ENCODE measurements at places on chromosomes 6 and 20.

DNA sequence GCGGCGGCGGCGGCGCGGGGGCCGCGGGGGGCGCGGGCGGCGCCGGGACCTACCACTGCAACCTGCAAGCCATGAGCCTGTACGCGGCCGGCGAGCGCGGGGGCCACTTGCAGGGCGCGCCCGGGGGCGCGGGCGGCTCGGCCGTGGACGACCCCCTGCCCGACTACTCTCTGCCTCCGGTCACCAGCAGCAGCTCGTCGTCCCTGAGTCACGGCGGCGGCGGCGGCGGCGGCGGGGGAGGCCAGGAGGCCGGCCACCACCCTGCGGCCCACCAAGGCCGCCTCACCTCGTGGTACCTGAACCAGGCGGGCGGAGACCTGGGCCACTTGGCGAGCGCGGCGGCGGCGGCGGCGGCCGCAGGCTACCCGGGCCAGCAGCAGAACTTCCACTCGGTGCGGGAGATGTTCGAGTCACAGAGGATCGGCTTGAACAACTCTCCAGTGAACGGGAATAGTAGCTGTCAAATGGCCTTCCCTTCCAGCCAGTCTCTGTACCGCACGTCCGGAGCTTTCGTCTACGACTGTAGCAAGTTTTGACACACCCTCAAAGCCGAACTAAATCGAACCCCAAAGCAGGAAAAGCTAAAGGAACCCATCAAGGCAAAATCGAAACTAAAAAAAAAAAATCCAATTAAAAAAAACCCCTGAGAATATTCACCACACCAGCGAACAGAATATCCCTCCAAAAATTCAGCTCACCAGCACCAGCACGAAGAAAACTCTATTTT, 2.0 kb downstream of the FOXC1 start:
- DNase-seq, result no peak

- DNase-seq, result no peak
Measured at GRCh38 chr20:10547276-10548114, 112.4 kb downstream of the SLX4IP start.

GRCh38 chr6:38413102-38413800, 226.5 kb downstream of the BTBD9 start:
- no peak for DNase-seq

- no peak for DNase-seq
Measured at GRCh38 chr20:59678951-59679350, 74.6 kb downstream of the PHACTR3 start.

GRCh38 chr20:17957505-17958363, 10.9 kb downstream of the SNX5 start:
- DNase-seq, result no peak

GRCh38 chr20:53004267-53004813, 32.2 kb downstream of the TSHZ2 start:
- no peak for DNase-seq

- no peak for DNase-seq
Measured at GRCh38 chr6:3039384-3039783, 28.9 kb upstream of the RIPK1 start.

- no peak for DNase-seq
Measured at GRCh38 chr6:155530219-155530834, 74.7 kb upstream of the NOX3 start.

GRCh38 chr20:57592263-57593092, 27.7 kb downstream of the ZBP1 start:
- DNase-seq, result no peak

- DNase-seq, result no peak
Measured at GRCh38 chr6:137519629-137520176, 25.5 kb upstream of the OLIG3 start.

DNA sequence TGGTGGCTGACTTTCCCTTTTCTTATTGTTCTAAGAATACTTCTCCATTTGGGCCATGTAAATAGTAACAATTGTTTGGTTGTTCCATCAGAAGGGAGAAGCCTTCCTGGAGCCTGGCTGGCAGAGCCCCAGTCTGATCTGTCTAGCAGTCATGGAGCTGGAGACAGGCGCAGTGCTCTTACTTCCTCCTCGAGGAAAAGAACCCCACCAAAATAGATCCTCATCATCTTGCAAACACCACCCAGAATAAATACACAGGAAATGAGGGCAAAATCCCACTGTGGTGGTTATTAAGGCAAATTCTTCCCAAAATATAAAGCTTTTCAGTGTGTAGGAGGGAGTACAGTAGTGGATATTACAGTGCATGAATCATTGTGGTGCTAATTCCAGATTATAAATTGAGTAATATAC, 195.1 kb upstream of the SGK1 start:
- DNase-seq, result no peak

DNA sequence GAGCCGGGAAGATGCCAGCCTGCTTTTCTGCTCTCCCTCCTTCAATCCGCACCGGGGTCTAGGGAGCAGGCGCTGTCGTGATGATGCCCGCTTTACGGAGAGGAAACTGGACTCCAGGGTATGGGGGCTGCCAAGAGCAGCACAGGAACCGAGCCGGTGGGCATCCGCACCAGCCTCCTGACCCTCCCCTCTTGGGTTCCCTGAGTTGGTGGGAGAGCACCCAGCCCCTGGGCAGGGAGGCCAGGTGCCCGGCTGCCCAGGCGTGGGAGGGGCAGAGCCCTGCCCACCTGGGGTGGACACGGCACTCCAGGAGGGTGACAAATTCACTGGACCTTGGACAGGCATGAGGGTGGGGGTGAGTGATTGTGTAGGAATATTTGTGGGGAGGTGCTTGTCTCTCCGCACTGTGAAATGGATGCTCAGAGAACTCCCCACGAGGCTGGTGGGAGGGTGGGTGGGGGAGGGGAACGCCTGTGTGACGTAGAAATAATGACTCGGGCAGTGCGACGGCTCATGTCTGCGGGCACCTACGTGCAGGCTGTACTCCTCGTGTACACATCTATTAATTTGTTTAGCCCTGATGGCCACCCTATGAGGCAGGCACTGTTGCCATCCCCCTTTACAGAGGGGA, 173.4 kb downstream of the BMP7 start:
- no peak for DNase-seq

- DNase-seq, result no peak
Measured at GRCh38 chr20:32839982-32840285, 18.8 kb upstream of the EFCAB8 start.

DNA sequence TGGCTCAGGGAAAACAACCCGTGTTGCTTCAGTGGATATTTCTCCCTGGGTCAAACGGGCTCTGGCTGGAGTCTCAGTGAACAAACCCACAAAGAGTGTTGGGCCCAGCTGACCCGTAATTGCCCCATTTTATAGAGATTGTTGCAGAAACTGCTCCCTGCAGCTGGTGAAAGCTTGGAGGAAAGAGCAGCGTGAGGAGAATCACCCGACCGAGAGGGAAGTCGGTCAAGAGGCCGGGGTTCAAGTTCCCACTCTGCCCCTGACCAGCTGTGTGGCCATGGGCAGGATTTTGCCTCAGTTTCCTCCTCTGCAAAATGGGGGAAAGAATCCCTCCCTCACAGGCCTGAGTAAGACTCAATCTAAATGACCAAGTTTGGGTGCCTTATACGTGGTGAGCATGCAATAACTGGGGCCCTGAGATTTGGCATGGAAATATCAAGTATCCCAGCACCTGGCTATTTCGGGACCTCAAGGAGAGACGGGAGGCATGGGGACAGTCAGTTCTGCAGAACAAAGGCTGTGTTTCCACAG, 1.7 kb upstream of the TGM2 start:
- DNase-seq, result no peak

Measured in Panc1 (cell line).